Activated CD8-positive, alpha-beta memory T cell treated with anti-CD3 and anti-CD28 coated beads, Interleukin-2, amount 50 U/mL, for 4 hours (primary cell): ENCODE measurements at places on chromosomes 13 and 19.

DNA sequence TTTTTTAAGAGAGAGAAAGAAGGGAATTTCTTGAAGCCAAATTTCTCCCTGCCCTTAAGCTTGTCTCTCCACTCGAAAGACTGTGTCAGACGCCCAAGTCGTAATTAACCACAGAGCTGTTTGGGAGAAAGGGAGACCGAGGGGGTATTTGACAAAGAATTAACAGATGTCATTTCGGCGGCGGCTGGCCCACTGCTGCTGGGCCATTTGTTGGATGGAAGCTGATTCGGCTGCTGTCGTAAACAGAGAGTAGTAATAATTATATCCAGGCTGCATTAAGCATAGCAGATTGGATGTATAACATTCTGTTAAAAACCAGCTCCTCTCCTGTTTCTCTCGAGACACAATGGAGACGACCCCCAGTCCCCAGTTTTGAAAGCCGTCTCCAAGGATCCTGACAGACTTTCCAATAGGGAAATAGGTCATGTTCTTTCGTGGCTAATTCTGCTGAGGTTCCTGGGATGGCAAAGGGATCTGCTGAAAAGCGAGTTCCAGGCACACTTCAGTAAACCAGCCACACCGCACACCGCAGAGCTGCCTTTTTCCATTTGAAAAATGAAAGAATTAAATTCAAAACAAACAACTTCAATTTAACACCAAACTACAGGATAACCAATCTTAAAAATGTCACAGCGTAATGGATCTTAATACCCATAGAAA, 71.5 kb downstream of the KCTD15 start:
- no peak for DNase-seq

- DNase-seq, result peak; percentile 96
These were observed 1.4 kb upstream of the BCL3 start for GRCh38 chr19:44746946-44747738.

GRCh38 chr19:45443462-45444317, 20.0 kb upstream of the ERCC1 start:
- DNase-seq, result peak; percentile 47

DNA sequence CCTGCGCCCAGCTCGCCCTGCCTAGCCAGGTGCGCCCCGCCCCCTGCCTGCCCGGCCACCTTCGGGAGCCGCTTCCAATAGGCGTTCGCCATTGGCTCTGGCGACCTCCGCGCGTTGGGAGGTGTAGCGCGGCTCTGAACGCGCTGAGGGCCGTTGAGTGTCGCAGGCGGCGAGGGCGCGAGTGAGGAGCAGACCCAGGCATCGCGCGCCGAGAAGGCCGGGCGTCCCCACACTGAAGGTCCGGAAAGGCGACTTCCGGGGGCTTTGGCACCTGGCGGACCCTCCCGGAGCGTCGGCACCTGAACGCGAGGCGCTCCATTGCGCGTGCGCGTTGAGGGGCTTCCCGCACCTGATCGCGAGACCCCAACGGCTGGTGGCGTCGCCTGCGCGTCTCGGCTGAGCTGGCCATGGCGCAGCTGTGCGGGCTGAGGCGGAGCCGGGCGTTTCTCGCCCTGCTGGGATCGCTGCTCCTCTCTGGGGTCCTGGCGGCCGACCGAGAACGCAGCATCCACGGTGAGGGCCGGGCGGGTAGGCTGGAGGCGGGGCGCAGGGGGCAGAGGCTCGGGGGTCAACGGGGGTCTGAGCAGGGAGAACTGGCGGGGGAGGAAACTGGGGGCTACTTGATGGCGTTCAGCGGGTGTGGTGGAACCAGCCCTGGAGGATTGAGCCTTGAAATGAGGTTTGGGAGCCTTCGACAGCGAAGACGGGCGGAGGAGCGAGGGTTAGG, at the start of gene SPINT2:
Gene SPINT2 (plus strand): TSS at position 88 of the 727 bp plus-strand sequence. CDS start 320 bp downstream, at position 408.
- peak; percentile 48 for DNase-seq

- no peak for DNase-seq
These were observed 6.9 kb upstream of the HTR2A start for GRCh38 chr13:46903748-46904147.

DNA sequence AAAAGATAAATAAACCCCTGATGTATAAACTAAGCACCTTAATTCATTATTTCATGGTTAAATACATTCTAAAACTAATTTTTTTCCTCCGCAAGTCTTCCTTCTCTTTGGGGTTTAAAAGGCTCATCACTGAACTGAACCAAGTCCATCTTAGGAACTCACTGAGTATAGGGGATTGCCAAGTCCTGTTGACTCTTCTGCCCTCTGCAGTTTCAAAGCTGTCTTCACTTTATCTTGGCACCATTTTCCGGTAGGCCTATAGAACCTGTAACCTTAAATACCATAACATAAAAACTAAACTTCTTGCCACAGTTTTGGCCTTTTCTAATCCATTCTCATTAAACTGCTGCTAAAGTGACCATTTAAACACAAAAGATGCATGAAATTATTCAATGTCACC, 66.5 kb upstream of the USPL1 start:
- DNase-seq, result no peak

DNA sequence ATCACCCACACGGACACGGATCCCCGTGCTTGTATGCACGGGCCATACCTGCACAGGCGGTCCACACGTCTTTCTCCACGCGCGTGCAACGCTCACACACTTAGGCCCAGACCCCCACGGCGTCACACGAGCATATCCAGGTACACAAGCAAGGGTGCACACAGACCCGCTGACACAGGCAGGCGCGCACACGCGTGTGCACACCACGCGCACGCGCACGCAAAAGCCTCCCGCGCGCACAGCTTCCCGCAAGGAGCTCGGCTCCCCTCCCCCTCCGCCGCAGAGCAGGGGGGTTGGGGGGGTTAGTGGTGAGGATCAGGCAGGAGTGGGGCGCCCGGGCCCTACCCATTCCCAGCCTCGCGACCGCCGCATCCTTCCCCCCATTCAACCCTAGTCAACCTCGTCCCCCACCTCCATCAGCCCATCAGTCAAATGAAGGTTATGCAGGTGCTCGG, 407 bp downstream of the RAB3A start:
- DNase-seq, result peak; percentile 45
